NCI-H526 treated with DMSO at 0.1 percent for 48 hours (cell line): ENCODE measurements at places on chromosomes 11 and 22.

DNA sequence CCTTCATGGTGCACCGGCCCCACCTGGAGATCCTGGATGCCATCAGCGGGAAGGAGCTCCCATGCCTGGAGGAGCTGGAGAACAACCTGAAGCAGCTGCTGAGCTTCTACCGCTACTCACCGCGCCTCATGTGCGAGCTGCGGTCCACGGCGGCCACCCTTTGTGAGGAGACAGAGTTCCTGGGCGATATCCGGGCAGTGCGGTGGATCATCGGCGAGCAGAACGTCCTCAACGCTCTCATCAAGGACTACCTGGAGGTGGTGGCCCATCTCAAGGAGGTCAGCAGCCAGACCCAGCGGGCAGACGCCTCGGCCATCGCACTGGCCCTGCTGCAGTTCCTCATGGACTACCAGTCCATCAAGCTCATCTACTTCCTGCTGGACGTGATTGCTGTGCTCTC, 59.2 kb downstream of the SYT13 start:
- no peak for DNase-seq

- DNase-seq: no peak
Observed at GRCh38 chr11:26283852-26284408, 48.0 kb upstream of the ANO3 start.

DNA sequence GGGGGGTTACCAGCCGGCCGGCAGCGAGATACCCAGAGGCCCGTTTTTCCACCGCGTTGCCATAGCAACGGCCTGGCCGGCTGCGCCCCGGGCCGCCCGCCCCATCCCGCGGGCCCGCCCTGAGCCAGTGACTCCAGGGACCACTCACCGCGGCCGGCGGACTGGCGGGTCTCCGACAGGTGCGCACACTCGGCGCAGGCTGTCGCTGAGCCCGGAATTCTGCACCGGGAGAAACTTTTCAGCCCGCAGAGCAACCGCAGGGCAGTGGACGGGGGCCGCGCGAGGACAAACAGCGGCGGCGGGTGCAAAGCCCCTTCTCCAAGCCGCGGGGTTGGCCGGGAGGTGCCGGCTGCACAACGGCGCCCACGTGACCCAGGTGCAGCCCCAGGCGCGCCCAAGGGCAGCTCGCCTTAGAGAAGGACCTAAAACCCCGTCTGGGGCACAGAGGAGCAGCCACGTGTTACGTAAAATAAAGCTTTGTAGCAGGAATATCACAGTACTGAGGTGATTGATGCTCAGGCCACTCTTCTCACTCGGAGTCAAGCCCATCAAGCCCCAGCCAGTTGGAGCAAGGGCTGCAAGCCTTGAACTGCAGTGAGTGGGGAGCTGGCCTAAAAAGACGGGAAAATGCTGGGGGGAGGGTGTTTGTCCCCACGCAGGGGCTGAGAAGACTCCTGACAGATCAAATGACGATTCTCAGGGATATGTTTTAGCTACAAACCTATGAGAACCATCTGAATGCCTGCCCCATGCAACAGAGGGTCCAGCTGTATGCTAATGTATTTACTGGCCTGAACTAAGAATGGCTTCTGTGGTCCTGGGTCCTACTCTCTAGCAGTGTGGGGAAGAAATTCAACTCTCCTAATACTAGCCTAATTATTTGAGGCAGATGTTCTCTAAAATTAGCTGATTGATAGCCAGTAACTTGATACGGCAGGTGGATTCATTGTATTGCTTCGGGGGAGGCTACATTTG, at the start of gene STK33:
Gene STK33, minus strand, starts transcription at position 294 of the 975 bp plus-strand sequence. CDS start 119,323 bp downstream, outside the sequence.
- DNase-seq: peak; percentile 68

DNA sequence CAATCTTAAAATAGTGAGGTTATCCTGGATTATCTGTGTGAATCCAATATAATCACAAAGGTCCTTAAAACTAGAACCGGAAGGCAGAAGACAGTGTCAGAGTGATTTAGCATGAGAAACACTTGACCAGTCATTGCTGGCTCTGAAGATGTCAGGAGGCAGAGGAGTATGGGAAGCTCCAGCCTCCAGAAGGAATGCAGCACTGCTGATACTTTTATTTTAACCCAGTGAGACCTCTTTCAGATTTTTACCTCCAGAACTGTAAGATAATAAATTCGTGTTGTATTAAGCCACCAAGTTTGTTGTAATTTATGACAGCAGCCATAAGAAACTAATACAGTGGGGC, 134.4 kb upstream of the ZC3H12C start:
- no peak for DNase-seq

DNA sequence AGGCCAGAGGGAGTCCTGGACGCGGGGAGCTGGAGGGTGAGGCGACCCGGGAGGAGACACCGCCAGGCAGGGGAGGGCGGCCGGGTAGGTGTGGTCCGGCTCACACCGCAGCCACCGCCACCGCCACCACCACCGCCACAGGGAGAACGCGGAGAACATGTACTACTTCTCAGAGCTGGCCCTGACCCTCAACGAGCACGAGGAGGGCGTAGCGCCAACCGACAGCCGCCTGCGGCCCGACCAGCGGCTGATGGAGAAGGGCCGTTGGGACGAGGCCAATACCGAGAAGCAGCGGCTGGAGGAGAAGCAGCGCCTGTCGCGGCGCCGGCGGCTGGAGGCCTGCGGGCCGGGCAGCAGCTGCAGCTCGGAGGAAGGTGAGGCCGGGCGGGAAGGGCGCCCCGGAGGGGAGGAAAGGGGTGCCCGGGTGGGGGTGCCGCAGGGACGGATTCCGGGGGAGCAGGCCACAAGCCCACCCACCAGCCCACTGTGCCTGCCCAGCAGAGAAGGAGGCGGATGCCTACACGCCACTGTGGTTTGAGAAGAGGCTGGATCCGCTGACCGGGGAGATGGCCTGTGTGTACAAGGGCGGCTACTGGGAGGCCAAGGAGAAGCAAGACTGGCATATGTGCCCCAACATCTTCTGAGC, 62.8 kb downstream of the MORC2 start:
- no peak for DNase-seq

- no peak for DNase-seq
Observed at GRCh38 chr11:7796842-7797241, at the start of gene OR5P2. Gene OR5P2, minus strand, starts transcription at chr11:7796942. Its CDS starts 0 bp downstream, at chr11:7796942.

DNA sequence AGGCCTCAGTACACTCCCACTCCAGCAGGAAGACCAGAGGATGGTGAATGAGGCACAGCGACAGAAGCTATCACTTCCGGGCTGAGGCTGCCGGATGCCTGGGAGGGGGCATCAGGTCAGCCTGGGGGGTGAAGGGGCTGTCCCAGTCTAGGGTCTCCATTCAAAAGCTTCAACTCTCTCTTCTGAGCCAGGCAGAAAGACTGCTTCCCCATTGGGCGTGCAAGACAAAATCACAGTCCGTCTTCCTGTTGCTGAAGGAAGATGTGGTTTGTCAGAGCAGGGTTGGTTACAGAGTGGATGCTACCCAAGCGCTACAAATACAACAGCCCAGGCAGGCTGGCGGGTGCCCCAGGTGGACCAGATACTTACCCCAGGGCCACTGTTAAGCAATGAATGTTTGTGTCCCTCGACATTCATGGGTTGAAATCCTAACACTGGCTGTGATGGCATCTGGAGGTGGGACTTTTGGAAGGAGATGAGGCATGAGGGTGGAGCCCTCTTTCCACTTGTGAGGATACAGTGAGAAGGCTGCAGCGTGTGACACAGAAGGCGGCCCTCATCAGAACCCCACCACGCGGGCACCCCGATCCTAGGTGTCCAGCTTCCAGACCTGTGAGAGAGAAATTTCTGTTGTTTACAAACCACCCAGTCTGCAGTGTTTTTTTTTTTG, 12.0 kb downstream of the UPK3A start:
- DNase-seq: no peak

GRCh38 chr11:29963796-29964195, 53.0 kb downstream of the KCNA4 start:
- DNase-seq: no peak

GRCh38 chr11:541433-541885, 4.1 kb downstream of the LRRC56 start:
- no peak for DNase-seq

DNA sequence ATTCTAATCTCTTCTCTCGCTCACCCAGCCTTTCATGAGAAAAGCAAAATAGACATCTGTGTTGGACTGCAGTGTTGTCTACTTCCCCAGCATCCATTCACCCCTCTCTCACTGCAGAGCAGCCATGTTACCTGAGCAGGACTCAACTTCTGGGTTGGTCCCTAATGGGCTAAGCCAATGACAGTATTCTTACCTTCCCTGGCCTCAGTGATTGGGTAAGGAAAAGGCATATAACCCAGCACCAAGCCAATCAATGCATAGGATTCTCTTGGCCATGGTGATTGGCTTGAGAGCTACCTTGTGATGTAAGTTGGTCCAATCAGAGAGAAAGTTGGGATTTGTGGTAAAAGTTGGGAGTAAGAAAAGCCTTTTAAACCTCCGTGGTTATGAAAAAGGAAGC, 99.8 kb upstream of the NECTIN1 start:
- DNase-seq: no peak

- DNase-seq: no peak
Observed at GRCh38 chr22:48262596-48263430, 1500.4 kb downstream of the TBC1D22A start.
